ENCODE measurements at places on chromosomes 12 and 14.
A peak's percentile ranks its signal among the peaks of the same experiment; 100 is the strongest.

- no peak for DNase-seq
Measured at GRCh38 chr14:74962493-74962892, 7.1 kb upstream of the PGF start.

- DNase-seq, result peak; percentile 51
Measured at GRCh38 chr12:40473962-40474361, 218.3 kb upstream of the CNTN1 start.

- DNase-seq, result no peak
Measured at GRCh38 chr14:72553161-72553560, 340.7 kb downstream of the DPF3 start.

GRCh38 chr12:88758176-88758575 lies 177.9 kb upstream of the KITLG start:
- no peak for DNase-seq

GRCh38 chr12:14845350-14845750 lies 2.0 kb upstream of the ART4 start:
- DNase-seq, result no peak

DNA sequence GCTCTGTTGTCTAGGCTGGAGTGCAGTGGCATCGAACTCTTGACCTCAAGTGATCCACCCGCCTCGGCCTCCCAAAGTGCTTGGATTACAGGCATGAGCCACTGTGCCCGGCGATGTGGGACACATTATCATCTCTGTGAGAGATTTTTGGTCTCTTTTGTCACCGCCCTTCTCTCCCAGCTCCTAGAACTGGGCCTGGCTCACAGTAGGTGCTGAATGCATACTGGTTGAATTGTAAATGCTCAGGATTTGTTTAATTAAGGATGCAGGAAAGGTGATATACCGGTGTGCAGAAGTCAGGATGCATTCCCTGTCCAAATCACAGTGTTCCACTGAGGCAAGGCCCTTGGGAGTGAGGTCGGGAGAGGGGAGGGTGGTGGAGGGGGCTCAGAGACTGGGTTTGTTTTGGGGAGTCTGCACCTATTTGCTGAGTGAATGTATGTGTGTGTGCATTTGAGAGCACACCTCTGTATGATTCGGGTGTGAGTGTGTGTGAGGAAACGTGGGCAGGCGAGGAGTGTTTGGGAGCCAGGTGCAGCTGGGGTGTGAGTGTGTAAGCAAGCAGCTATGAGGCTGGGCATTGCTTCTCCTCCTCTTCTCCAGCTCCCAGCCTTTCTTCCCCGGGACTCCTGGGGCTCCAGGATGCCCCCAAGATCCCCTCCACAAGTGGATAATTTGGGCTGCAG lies 1.0 kb upstream of the KRT18 start:
- peak; percentile 51 for DNase-seq

DNA sequence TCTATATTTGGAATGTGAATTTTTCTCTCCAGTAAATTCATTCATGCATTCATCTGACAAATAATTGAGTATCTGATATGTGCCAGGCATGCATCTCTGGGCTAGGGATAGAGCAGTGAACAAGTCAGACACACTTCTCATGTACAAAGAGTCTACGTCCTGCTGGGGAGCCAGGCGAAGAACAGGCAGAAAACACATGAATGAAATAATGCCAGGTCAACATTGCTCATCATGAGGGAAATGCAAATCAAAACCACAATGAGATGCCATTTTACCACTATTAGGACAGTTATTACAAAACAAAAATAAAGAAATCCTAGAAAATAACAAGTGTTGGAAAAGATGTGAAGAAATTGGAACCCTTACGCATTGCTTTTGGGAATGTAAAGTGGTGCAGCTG lies 90.3 kb downstream of the PAX9 start:
- DNase-seq, result no peak

DNA sequence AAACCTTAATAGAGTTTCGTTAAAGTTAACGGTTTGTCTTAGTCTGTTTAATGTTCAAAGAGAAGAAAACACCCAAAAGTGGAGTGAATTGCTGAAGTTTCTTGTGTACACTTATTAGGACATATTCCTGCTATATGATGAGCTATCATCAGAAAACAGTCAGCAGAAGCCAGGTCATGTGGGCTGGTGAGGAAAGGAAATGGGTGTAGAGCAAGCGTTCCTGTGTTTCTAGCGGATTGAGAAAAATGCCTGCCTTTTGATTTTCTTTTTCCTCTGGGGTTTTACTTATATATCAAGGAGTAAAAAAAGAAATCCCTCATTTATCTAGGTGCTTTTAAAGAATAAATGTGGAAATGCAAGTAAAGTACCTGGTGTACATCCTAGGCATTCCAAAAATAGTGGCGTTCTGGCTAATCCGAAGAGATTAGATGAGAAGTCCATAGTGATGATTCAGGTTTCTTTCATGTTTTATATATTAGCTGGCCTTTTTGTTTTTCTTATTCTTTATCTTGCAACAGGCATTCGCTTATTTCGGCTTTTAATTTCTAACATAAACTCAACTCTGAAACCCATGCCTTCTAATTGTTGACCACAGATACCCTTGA lies 50.7 kb downstream of the FLRT2 start:
- DNase-seq, result no peak

GRCh38 chr12:25194722-25195055 lies 271 bp downstream of the DNAI7 start:
- no peak for DNase-seq

- DNase-seq, result no peak
Measured at GRCh38 chr12:29763301-29763683, 20.4 kb downstream of the TMTC1 start.

GRCh38 chr12:6083601-6084000 lies 40.9 kb downstream of the VWF start:
- no peak for DNase-seq

GRCh38 chr14:92154283-92154942 lies 32.6 kb downstream of the CPSF2 start:
- no peak for DNase-seq

DNA sequence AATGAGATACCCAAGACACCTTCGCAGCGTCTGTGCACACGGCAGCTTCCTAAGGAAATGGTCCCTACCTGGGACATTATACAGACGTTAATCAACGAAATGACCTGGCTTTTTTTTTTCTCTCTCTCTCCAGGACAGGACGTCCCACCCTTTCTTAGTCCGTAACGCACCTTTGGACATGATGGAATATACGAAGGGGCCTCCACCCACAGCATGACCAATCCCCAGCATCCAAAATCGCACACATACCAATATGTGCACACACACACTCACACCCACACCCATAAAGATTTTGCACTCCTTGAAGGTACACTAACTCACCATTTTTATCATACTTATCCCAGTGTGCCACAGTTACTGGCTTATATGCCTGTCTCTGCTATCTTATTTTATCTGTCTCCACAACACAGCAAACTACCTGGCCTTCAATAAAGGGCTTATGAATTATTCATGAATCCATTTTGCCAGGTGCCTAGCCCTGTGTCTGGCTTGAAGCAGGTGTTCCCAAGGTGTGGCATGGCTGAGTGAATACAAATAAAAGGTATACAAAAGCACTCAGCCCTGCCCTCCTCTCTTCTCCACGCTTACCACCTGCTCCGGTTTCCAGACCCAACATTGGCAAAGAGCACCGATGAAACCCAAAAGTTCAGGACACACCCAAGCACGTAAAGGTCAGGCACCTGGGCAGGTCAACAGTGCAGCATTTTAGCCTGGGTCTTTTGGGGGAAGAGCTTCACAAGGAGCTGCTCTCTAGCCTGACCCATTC lies 2.2 kb downstream of the SCNN1A start:
- peak; percentile 49 for DNase-seq

- no peak for DNase-seq
Measured at GRCh38 chr12:89756585-89757398, 48.2 kb upstream of the ATP2B1 start.

DNA sequence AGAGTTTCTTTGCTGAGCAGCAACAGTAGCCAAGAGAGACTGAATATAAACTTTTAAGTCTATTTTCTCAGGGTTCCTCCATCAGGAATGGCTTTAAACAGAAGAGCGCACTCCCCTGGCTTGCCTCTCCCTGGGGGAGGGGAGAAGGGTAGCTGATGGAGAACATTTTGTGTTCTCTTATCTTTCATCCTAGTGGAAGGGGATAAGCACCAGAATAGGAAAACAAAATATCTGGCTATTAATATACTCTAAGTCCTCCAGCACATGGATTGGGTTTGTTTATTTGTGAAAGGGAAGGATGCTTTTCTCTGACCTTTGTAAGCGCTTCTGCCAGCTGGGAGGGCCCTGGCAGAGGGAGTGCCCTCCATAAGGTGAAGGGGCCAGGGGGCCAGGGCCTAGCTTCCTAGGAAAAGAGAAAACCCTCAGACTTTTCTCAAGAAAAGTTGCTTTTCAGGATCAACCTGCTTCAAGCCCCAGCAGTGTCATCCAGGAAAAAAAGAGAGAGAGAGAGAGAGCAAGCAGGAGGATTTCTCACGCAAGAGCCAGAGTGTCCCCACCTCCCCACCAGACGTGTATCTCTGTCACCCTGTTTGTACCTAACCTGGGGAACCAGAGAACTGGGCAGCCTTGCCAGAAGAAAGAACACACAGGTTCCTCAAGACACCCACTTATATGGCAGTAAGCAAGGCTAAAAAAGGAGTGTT lies 34.3 kb upstream of the ATP2A2 start:
- no peak for DNase-seq

DNA sequence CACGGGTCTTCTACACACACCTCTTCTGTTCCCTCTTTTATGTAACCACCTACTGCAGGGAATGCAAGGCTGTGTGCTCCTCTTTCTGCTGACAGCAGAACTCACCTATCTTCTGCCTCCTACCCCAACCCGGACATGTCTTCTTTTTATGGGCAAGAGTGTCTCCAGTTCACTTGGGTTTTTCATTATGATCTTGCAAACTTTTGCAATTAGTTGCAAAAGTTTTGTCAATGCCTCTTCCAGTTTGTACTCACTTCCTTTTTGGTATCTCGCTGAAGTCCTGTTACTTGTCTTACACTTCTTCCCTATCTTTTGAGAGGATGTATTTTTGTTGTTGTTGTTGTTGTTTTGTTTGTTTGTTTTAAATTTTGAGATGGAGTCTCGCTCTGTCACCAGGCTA lies 50.6 kb downstream of the DRAM1 start:
- DNase-seq, result no peak

- no peak for DNase-seq
Measured at GRCh38 chr12:51330186-51330585, 6.2 kb upstream of the BIN2 start.

DNA sequence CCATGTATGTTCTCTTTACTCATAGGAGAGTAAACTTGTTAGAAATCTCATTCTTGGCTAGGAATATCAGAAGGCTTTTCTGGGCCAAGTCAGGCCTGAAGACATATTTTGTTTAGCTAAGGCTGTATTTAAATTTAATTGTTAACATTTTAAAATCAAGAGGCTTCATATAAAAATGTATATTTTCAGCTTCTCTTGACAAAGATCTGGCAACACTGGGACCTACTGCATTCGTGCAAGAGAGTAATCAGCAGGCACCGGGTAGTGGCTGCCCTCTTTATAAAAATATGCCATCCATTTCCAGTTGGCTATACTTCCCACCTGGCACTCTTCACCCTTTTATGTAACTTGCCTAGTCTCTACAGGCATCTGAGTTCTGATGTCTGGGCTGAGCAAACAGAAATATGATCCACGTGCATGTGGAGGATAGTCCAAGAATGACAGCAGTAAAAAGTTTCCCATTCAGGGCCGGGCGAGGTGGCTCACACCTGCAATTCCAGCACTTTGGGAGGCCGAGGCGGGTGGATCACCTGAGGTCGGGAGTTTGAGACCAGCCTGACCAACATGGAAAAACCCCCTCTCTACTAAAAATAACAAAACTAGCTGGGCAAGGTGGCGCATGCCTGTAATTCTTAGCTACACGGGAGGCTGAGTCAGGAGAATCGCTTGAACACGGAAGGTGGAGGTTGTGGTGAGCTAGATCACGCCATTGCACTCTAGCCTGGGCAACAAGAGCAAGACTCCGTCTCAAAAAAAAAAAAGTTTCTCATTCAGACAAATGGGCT lies 2.0 kb upstream of the SOS2 start:
- DNase-seq, result no peak

GRCh38 chr14:35285168-35286002 lies 6.8 kb upstream of the PSMA6 start:
- DNase-seq, result no peak

DNA sequence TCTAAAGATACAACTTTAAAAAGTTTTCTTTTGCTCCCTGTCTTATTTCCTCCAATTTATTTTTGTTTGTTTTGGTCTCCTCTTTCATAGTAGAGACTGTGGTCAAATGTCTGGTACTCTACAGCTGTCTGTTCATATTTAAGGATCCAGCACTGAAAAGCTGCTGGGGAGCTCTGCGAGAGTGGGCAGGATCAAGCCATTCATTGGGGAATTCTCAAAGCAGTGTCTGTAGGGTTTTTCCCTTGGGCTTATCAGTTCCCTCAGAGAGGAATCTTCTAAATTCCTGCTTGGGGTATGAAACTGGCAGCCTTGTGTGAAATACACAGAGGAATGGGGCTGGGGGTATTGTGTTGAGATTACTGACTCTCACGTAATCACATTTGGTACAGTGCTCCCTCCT lies 52.3 kb downstream of the FNTB start:
- DNase-seq, result no peak

GRCh38 chr14:99815696-99816095 lies 22.5 kb downstream of the EML1 start:
- no peak for DNase-seq

- no peak for DNase-seq
Measured at GRCh38 chr14:68236582-68237458, 417.2 kb downstream of the RAD51B start.

GRCh38 chr12:93593843-93594242 lies 21.4 kb downstream of the SOCS2 start:
- no peak for DNase-seq

DNA sequence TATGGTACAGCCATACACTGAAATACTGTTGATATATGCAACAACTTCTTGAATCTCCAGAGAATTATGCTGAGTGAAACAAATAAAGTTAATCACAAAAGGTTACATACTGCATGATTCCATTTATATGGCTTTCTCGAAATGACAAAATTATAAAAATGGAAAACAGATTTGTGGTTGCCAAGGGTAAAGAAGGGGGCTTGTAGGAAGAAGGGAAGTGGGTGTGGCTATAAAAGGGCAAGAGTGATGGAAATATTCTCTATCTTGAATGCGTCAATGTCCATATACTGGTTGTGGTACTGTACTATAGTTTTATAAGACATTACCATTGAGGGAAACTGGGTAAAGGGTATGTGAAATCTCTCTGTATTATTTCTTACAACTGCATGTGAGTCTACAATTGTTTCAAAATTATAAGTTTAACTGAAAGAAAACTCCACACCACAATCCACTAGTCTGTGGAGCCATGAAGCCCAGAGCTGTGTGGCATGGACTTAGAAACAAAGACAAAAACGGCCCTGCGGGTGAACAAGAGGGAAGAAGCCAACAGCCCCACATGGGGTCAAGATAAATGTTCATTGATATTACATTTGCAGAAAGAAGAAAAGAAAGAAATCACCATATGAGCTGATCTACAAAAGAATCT lies 18.3 kb upstream of the TSPAN11 start:
- no peak for DNase-seq

DNA sequence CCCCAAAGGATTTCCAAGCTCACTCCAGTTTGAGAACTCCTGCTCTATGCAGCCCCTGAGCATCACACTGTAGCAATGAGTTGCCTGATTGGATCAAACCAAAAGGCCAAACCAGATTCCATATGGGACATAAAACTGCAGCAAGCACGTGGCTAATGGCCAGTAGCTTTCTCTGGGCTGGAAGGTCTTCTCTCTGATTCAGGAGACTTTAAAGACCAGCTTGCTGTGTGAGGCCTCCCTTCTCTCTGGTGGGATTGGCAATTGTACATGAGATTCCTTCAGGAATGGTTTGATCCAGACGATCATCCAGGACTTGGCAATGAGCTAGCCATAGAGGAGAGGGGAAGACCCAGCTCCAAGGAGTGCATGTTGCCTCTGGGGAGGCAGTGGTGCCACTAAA lies 50.2 kb downstream of the WSCD2 start:
- DNase-seq, result no peak

Data from ecto neural progenitor cell (in vitro differentiated cells).